ENCODE measurements at places on chromosomes 4 and X.

GRCh38 chr4:65943076-65943475 is 272.8 kb upstream of the EPHA5 start:
- no peak for DNase-seq

- no peak for DNase-seq
Observed at GRCh38 chr4:8703401-8703696, 110.8 kb downstream of the CPZ start.

DNA sequence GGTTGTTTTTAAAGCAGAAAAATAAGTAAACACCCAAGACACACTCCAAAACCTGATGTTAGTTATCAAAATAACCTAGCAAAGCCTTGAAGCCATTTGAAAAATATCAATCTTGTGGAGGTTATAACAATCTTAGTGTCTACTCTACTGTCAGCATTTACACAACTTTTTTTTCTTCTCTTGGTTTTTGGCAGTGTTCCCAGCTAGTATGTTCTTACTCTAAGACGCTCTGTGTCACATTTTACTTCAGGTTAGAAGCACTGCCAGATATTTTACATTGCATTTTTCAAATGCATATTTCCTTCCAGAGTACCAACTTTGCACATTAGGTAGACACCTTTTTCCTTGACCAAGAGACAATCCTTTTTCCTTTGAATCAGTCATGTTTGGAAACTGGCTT is 114.0 kb upstream of the INPP4B start:
- DNase-seq: peak; percentile 67

GRCh38 chr4:152117520-152117919 is 356.7 kb upstream of the GATB start:
- no peak for DNase-seq

GRCh38 chr4:37388681-37389365 is 144.3 kb downstream of the NWD2 start:
- DNase-seq: peak; percentile 95

GRCh38 chr4:145075742-145076468 is 22.1 kb downstream of the ANAPC10 start:
- DNase-seq: peak; percentile 18

DNA sequence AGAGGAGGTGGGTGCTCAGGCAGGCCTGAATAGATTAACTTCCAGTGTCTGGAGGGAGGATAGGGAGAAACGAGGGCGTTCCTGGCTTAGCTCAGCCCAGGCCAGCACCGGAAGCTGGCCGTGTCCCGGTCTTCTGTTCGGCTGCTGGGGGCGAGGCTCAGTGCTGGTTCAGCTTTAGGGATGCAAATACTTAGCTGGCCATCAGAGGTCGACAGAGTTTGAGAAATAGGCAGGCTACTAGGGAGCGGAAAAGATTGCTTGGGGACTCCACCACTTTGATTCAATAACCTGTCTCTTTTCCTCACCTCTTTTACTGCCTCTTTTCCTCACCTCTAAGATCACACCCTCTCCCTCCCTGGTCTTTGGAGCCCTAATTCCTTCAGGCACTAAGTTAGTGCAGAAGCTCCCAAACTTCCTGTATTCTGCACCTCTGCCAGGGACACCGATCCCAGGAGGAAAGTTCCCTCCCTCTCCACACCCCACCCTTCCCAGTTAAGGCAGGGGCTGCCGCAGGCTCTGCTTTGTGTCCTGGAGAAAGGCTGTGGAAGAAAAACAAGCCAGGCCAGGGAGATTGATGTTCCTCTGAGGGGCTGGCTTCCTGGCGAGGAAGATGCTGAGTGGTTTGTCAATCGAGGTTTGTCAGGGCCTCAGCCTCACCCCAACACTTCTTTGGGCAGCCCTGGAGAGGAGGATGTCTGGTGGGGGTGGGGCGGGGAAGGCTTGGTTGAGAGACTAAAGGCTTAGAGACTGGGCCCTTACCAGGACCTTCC is 6.0 kb upstream of the EFNB1 start:
- peak; percentile 18 for DNase-seq

DNA sequence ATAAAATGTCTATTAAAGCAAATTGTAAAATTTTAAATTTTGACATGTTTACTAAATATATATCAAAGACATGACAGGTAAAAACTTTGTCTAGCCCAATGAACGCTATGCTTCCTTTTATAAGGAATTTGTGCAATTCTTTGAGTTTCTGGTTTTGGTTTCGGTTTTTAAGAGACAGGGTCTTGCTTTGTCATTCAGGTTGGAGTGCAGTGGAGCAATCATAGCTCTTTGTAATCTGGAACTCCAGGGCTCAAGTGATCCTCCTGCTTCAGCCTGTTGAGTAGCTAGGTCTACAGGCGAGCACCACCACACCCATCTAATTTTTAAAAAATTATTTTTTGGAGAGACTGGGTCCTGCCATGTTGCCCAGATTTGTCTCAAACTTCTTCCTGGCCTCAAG is 60.7 kb downstream of the BLTP1 start:
- no peak for DNase-seq

- no peak for DNase-seq
Observed at GRCh38 chr4:37446016-37446415, 201.5 kb downstream of the NWD2 start.

- DNase-seq: no peak
Observed at GRCh38 chr4:108646706-108647105, 3.7 kb upstream of the OSTC start.

DNA sequence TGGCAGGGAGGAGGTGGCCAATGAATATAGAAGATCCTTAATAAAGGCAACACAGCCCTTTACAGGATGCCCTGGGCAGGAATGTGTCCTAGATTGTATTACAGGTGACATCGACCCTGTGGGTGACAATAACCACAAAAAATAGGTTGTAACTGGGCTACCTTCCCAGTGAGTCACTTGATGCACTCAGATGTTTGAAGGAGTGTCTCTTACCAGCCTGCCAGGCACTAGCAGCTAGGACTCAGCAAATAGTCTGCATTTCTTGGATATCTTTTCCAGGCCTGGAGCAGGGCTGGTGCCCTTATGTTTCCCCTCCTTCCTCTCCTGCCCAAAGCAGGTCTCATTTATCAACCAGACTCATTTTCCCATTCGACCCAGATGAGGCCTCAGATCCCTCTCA is 50.9 kb upstream of the TMEM164 start:
- no peak for DNase-seq

GRCh38 chr4:48804584-48805301 is 24.7 kb upstream of the FRYL start:
- DNase-seq: peak; percentile 39

DNA sequence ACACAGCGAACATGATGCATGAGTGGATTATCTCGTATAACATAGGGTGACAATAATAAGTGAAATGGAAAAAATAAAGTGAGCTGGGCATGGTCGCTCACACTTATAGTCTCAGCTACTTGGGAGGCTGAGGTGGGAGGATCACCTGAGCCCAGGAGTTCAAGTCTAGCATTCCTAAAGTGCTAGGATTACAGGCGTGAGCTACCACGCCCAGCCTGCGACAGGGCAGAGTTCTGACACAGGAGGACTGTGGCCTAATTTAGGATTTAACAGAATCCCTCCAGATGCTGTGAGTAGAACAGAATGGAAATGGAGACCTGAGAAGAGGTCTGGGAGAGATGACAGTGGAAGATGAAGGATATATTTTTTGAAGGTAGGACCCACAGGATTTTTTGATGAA is 3.4 kb upstream of the PRICKLE3 start:
- DNase-seq: no peak

GRCh38 chrX:23334848-23335599 is at the start of gene PTCHD1:
Gene PTCHD1 (plus strand): TSS chrX:23334849. CDS start chrX:23334876, 27 bp downstream.
- no peak for DNase-seq

GRCh38 chr4:80184825-80185756 is 12.2 kb upstream of the PRDM8 start:
- no peak for DNase-seq

DNA sequence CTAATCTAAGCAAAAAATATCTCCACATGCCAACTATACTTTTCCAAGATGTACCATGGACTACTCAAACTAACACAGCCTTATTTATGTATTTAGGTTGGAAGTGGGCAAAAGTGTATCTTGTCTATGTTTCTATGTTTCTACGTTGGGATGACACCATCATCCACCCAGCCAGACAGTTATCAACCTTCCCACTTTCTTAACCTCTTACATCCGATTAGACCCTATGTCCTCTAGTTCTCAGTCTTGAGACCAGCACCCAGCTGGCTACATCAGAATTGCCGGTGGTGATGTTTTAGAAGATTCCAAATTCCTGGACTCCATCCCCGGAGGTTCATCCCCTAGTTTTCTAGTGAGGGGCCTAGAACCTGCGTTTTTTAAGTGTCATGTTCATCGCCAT is 1.0 kb upstream of the AASDH start:
- peak; percentile 10 for DNase-seq

DNA sequence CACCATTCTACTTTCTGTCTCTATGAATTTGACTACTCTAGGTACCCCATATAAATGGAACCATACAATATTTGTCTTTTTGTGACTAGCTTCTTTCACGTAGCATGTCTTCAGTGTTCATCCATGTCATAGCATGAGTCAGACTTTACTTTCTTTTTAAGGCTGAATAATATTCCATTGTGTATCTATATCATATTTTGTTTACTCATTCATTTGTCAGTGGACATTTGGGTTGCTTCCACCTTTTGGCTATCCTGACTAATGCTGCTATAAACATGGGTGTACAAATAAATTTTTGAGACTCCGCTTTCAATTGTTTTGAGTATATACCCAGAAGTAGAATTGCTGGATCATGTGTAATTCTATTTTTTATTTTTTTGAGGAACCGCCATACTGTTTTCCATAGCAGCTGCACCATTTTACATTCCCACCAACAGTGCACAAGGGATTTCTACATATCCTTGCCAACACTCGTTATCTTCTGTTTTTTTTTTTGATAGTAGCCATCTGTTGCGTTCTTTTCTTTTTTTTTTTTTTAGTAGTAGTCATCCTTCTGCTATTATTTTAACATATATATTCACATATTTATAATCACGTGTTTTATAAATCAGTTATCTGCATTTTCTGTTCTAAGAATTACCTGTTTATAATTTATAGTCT is 158.0 kb upstream of the MED14 start:
- DNase-seq: no peak

- no peak for DNase-seq
Observed at GRCh38 chrX:18160369-18160768, 60.3 kb downstream of the BEND2 start.

DNA sequence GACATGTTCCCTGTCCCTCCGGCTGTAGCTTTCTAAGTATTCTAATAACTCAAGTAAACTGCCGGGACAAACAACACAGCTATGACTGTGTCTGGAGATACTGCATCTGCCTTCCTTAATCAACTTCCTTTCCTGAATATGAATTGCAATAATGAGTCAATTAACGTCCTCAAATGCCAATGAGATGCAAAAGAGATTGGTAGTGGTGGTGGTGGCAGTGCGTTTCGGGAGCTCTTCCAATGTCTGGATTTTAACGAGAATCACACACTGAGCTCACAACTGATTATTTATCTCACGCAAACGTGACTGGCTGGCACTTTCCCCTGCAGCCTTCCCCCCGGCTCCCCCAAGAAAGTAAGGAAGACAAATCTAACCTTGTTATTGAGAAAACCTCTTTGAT is 226.1 kb upstream of the GK2 start:
- DNase-seq: no peak

DNA sequence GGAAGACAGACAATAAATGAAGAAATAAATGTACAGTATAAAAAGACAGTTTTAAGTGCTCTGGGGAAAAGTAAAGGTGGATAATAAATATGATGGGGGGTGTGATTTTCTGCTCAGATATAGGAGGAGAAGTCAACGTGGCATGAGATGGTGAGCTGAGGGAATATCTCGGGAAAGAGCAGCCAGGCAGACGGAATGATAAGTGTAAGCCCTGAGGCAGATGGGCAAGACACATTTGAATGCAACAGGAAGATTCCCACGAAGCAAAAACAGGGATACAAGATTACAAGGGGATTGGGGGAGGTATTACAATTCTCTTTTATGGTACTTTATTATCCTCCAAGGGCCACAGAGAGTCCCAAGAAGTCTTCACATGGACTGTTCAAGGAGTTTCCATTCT is 11.1 kb downstream of the ANXA3 start:
- DNase-seq: no peak

- no peak for DNase-seq
Observed at GRCh38 chr4:127521463-127521862, 111.3 kb upstream of the INTU start.

- DNase-seq: peak; percentile 9
Observed at GRCh38 chr4:88623097-88623496, 30.8 kb downstream of the HERC3 start.

GRCh38 chr4:182369211-182369610 is 126.0 kb downstream of the TENM3 start:
- DNase-seq: peak; percentile 61

DNA sequence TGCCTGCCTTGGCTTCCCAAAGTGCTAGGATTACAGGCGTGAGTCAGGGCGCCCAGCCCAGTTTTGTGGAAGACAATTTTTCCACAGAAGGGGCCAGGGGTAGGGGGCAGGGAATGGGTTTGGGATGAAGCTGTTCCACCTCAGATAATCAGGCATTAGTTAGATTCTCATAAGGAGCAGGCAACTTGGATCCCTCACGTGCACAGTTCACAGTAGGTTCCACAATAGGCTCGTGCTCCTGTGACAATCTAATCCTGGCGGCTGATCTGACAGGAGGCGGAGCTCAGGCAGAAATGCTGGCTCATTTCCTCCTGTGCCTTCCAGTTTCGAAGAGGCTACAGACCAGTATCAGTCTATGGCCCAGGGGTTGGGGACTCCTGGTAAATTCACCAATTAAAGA is 491.6 kb upstream of the AADAT start:
- DNase-seq: no peak

GRCh38 chrX:155864655-155865054 is 16.5 kb upstream of the VAMP7 start:
- peak; percentile 5 for DNase-seq

- no peak for DNase-seq
Observed at GRCh38 chrX:8084006-8084405, 87.1 kb downstream of the VCX2 start.

DNA sequence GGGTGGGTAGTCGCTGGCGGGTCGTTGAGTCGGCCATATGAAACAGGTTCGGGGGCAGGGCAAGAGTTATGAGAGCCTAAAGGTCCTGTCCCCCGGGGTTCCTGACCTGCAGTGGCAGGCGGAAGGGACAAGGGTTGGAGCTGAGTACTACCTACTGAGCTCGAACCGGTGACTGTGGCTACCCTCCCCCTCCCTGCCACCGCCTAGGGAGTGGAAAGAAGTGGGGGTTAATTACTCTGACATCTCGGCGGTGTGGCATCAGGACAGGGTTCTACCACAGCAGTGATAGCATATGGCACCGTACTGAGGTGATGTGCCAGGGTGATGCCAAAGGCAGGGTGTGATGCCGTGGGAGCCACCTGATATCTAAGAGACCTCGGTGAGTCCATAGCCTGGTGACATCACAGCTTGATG is 307 bp downstream of the ATG4A start:
- no peak for DNase-seq

DNA sequence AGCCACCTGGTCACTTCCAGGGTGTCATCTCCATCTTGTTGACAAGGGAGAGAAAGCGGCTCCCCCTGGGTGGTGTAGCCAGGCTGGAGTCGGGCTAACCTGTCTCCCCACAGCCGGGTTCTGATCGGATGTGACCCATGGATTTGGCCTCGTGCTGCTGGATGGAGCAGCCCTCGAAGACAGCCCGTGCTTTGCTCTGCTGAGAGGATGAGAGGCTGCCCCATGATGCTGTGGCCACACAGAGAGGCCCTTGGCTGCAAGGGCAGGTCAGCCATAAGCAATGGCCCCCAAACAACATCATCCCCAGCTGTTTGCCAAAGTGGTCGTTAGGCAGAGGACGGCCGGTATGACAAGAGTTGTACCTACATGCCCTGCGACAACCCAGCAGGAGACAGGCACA is 106.6 kb downstream of the HMX1 start:
- DNase-seq: no peak
